AG09309 (cell line): ENCODE measurements at places on chromosomes 5 and 9.

- DNase-seq = no peak
These were observed 34.9 kb downstream of the SLC6A3 start for GRCh38 chr5:1410156-1411014.

GRCh38 chr5:95043234-95043633 is 241.7 kb downstream of the MCTP1 start:
- DNase-seq = no peak

- DNase-seq = no peak
These were observed 1227.0 kb downstream of the EFNA5 start for GRCh38 chr5:106443746-106444145.

- DNase-seq = no peak
These were observed 434.5 kb upstream of the CDH9 start for GRCh38 chr5:27472871-27473270.

DNA sequence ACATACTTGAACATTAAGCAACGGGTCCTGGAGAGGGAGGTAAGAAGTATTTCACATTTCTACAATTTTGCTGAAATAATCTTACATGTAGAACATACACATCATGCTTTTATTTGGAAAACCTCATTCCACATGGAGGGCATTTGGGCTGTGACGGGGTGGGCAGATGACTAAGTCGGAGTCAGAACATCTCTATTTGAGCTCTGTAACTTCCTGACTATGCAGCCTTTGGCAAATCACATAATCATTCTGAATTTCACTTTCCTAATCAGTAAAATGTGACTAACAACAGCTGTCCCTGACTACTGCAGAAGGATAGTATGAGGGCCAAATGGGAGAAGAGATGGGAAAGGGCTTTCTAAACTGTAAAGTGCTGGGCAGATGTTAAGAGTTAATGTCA is 17.1 kb upstream of the IL6ST start:
- DNase-seq = peak; percentile 83

DNA sequence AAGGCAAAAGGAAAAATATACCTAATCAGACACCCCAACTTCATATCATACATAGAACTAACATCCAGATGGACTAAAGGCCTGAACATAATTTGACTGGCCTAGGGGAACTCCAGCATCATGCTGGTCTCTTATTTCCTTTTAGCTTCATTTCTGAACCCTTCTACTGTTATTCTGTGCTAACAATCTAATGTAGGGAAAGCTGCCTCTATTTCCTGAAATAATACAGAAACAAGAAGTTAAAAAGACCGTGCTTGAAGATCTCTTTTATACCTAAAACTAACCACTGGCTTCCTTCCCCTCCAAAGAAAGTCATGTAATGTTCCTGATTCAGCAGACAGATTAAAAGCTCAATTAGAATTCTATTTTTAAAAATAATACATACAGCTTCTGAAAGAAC is 36.7 kb downstream of the LPAR1 start:
- no peak for DNase-seq

DNA sequence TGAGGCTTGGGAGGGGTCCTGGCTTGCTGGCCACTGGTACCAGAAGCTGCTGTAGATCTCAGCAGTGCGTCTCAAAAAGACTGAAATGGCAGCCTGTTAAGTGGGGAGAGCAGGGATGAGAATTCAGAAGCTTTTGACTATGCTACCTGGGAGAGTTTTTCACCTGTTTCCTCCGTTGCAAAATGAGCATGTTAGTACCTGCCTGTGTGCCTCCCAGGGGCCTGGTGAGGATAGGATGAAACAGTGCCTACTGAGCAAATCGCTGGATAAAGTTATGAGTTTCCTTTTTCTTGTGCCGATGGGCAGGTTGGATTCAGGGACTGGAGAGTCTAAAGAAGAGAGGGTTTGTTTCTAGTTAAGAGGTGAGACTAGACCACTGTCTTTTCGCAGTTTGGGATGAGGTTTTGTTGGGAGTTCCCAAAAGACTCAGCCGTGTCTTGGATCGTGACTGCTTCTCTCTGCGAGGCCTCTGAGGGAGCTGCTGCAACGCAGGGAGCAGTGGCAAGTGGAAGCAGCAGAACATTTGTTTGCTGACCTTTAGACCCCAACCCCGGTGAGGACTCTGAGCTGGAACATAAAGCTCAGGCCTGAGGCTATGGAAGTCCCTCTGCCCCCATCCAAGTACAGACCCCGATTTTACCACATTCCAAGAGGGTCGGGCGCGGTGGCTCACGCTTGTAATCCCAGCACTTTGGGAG is 1.4 kb downstream of the RALGPS1 start:
- no peak for DNase-seq

GRCh38 chr5:108720391-108720790 is 27.3 kb upstream of the FER start:
- DNase-seq = no peak

GRCh38 chr5:143886651-143887638 is 75.0 kb downstream of the HMHB1 start:
- DNase-seq = peak; percentile 51
